NCI-H446 (cell line): ENCODE measurements at places on chromosomes 11 and 22.

GRCh38 chr11:24163146-24163545, 333.7 kb upstream of the LUZP2 start:
- no peak for DNase-seq

- no peak for DNase-seq
Observed at GRCh38 chr11:113426686-113427085, 39.1 kb downstream of the ANKK1 start.

- DNase-seq: no peak
Observed at GRCh38 chr22:38415561-38416321, 39.3 kb downstream of the KCNJ4 start.

DNA sequence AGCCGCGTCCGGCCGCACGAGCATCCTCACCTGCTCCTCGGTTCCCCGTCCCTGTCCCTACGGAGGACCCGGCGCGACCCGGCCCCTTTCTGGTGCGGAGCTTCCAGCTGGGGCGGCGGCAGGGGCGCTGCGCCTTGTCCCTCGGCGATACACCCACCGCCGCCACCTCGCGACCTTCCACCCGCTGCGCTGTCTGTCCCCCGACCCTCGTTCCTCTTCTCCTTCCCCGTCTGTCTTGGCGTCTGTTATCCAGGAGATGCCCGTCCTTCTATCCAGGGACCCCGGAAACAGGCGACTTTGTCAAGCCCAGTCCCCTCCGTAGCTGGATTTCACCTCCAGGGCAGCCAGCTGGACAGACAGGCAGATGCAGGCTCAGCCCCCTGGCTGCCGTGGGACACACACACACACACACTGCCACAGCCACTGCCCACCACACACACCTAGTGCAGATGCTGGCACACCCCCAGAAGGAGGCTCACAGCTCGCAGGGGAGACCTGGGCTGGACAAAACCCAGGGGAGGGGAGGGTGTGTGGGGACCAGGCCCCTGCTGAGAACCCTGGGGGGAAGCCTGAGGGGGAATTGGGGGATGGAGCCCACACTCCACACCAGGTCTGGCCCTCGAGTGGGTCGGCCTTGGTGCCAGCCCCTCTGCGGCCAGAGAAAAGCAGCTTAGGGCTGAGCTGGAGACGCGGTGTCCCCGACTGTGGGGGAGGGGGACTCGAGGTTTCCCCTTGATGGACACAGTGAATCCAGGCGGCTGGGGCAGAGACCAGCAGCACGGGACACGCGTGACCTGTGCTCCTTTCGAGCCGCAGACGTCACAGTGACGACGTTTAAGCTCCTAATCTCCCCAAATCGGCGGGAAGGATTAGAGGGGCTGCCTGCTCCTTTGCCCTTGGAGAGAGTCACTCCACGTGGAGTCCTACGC, 788 bp downstream of the DRD4 start:
- DNase-seq: no peak

- no peak for DNase-seq
Observed at GRCh38 chr11:61870541-61871031, 20.8 kb downstream of the FADS3 start.

GRCh38 chr11:74311352-74311926, at the start of gene P4HA3:
Gene P4HA3 (minus strand): TSS chr11:74311640. CDS start chr11:74311611, 29 bp downstream.
- no peak for DNase-seq

- DNase-seq: no peak
Observed at GRCh38 chr11:128316541-128317227, 270.7 kb downstream of the ETS1 start.

GRCh38 chr11:93497596-93497995, 45.6 kb downstream of the SMCO4 start:
- no peak for DNase-seq

DNA sequence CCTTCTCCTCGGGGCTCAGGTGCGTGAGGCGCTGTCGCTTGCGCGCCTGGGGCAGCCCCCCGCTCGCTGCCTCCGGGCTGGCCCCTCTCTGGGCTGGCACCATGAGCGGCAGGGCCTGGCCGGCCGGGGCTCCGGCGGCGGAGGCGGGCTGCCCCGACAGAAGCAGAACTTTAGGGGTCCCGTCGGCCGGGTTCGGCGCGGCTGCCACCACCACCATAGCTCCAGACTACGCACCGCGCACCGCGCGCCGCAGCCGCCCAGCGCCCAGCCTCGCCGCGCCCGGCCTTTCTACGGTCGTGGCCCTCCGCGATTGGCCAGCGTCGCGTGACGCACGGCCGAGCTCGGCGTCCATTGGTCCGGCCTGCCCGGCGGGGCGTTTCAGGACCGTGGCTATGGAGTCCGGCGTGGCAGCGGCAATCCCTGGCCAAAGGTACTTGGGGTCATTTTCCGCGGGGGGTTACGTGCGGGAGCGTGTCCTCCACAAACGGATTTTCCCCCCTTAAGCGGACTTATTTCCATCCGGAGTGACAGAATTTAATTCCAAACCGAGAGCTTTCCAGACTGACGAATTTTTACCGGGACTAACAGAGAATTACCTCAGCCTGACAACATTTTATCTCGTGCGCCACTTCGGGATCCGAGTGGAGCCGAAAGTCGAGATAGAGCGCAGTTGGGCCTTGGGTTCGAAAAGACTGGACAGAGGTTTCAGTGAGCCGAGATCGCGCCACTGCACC, at the start of gene XBP1:
TSS of gene XBP1 (minus strand) at position 262 of the 734 bp plus-strand sequence.
- DNase-seq: peak; percentile 86

DNA sequence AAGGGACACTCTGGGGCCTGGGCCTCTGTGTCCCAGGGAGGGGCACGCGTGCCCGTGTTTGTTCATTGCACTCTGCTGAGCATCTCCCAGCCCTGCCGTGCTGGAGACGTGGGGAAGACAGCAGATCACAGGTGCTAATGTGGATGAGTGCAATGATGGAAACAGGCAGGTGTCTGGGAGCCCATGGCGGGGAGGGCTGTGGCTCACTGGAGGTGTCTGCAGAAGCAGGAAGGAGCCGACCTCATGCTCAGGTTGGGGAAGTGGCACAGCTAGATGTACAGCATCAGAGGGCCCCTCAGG, 7.9 kb downstream of the TMEM258 start:
- DNase-seq: no peak

DNA sequence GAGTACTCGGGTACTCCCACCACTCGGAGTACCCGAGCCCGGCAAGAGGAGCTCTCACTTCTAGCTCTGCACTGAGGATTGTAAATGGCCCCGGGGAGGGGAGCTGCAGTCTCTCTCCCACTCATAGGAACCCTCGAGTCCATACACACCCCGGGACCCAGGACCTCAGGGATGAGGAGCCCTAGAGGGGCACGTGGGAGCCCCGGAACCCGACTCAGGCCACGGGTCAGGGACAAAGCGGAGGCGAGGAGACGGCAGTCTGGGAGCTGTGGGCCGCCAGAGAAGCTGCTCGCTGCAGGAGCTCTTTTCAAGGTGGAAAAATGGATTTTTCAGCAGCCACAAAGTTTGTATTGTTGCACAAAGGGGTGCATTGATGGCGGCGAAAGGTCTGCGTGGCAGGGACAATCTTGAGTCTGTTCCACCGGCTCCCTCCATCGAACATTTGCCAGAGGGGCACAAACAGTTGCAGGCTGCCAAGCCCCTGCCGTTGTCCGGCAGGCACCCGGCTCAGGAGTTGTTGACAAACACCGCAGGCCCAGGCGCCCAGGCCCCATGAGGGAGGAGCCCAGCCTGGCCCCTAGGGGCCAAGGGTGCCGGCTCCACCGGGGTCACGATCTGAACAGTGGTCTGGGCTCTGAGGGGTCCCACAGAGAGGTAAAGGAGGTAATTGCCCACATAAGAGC, 5.7 kb upstream of the FLI1 start:
- DNase-seq: no peak

GRCh38 chr11:107494055-107494454, 36.4 kb upstream of the CWF19L2 start:
- no peak for DNase-seq

DNA sequence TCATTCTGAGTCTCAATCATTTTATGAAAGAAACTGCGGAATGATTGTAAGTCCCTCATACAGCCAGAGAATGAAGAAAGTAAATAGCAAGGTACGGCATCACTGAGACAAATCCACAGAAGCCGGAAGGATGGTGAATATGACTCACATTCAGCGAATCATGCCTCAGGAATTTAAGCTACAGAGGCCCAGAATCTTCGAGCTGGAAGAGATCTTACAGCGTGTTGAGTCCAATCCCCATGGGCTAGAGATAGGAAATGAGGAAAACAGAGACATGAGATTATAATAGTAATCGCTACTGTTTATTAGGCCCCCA, 173.2 kb downstream of the KIF18A start:
- no peak for DNase-seq

GRCh38 chr11:83072350-83073242, 899 bp upstream of the RAB30 start:
- DNase-seq: no peak

DNA sequence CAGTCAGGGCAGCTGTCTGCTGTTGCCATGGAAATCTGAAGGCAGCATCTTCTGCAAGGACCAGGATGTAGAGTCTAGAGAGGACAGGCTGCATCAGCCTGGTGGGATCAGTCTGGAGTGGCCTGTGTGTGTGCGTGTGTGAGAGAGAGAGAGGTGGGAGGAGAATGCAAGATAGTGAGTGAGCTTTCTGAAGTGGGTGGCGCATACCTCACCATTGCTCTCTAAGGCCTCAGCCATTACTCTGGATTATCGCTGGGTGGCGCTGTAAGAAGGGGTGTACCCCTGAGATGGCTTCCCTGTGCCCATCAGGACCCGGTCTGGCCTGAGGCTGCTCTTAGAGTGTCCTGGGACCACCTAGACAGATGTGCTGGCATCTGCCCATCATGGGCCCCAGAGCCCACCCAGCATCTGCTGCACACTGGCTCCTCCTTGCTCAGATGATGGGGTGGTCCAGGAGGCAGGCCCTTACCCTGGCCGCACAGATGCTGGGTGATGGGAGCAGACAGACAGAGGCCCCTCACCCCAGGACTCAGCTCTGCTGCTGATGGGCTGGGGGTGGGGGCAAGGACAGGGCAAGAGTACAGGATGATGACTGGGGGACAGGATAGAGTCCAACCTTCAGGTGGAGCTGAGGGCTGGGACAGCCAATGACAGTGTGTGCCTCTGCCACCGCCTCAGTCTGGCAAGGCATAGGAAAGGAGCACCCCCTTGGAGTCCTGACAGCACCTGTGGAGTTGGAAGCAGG, 25.7 kb upstream of the TUB start:
- no peak for DNase-seq

- DNase-seq: no peak
Observed at GRCh38 chr22:30327864-30328345, 1.2 kb upstream of the TBC1D10A start.

- no peak for DNase-seq
Observed at GRCh38 chr22:50670914-50671538, 1.6 kb upstream of the SHANK3 start.

- no peak for DNase-seq
Observed at GRCh38 chr11:115208808-115209259, 295.4 kb downstream of the CADM1 start.

GRCh38 chr11:86954269-86955110, 705 bp downstream of the FZD4 start:
- no peak for DNase-seq

DNA sequence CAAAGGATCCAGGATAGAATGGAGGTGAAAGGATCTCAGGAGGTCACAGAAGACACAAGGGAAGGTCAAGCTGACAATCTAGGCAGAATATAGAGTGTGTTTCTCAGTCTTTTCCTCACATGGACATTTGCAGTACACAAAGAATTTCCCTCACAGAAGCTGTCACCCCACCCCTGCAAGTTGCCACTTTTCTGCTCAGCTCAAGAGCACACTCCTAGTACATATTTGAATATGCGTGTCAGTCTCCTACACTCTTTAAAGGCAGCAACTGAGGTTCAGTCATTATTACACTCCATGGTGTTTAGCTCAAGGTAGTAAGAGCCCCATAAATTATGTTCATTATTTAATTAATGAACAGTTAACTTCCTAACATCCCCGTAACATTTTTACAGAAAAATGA, 59.1 kb downstream of the ETS1 start:
- no peak for DNase-seq

GRCh38 chr11:134613646-134614045, 201.6 kb upstream of the B3GAT1 start:
- no peak for DNase-seq

DNA sequence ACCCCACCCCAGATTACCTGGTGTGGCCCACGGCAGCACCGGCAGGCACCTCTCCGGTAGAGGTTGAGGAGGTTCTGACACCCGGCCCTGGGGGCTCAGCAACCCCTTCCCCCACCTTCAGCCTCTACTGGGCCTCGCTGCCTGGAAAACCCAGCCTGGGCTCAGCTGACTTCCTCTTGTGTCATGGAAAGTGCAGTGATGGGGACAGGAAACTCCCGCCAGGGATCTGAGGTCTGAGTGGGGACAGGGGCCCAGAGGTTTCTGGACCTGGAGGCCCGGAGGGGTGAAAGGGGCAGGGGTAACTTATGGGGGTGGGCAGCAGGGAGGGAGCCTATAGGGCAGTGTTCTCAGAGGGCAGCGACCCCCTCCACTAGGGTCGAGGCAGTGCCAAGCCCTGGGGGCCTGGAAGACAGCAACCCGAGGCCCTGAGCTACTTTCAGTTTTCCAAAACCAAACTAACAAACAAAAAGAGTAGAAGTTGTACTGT, 10.0 kb upstream of the CD5 start:
- DNase-seq: no peak

- DNase-seq: no peak
Observed at GRCh38 chr11:69935941-69936505, 116.8 kb upstream of the FGF3 start.

GRCh38 chr11:47378010-47378835, at the start of gene SPI1:
Gene SPI1 (minus strand): TSS chr11:47378547. CDS start chr11:47378353, 194 bp downstream.
- no peak for DNase-seq

- no peak for DNase-seq
Observed at GRCh38 chr11:1964955-1965354, 17.8 kb downstream of the MRPL23 start.

- DNase-seq: no peak
Observed at GRCh38 chr11:102807921-102808320, 10.0 kb upstream of the MMP1 start.

DNA sequence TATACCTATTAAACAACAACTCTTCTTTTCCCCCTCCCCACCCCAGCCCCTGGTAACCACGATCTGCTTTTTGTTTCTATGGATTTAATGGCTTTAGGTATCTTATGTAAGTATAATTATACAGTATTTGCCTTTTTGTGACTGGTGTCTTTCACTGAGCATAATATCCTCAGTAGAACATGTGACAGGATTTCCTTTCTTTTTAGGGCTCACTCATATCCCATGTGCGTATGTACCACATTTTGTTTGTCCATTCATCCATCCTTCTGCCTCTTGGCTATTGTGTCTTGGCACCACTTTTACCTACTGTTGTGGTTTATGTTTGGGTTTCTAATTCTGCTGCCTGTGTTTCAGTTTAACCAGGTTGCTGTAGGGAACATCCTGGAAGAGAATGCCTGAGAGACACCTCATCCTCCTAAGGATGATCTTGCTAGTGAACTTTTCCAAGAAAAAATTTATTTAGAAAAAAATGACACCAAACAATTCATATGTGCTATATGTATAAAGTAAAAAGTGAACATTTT, 77.6 kb upstream of the SESN3 start:
- DNase-seq: no peak
